ENCODE measurements at places on chromosomes 7 and 10.

- no peak for DNase-seq
Observed at GRCh38 chr7:37409461-37409860, 39.2 kb downstream of the ELMO1 start.

DNA sequence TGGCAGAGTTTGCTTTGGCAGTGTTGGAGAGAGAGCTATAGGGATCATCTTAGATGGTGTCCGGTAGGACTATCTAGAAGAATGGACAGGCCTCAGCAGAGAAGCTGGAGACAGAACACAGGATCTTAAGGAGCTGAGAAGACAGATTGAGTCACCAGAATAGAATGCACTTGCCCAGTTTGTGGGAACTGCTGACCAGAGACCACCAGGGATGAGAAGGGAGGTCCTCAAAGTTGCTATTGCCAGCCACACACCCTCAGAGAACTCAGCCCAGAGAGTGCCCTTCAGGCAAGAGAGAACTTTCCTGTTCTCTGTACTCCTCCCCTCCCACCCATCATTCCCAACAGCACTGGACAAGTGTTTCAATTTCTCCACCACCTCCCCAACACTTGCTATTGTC is 25.3 kb upstream of the GALNT11 start:
- DNase-seq: peak; percentile 14

- DNase-seq: no peak
Observed at GRCh38 chr7:118129041-118129795, 54.7 kb upstream of the LSM8 start.

- DNase-seq: no peak
Observed at GRCh38 chr7:55108401-55108800, 89.6 kb downstream of the EGFR start.

DNA sequence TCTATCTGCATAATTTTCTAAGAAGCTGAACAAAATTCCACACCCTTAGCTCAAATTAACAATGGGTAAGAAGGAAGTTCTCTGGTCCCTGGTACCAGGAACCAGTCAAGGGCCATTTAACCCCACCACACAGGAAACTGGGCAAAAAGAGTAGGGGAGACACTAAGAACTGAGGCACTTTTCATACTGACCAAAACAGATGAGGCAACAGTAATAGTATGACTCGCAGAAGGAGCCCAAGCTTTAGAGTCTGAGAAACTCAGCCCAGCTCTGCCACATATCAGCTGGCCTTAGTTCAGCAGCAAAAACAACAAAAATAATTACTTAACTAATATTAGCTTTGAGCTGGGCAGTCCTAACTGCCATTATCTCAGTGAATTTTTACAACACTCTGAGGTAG is 221.2 kb downstream of the FAM107B start:
- peak; percentile 47 for DNase-seq

- DNase-seq: no peak
Observed at GRCh38 chr7:70294211-70294911, 696.1 kb downstream of the AUTS2 start.

DNA sequence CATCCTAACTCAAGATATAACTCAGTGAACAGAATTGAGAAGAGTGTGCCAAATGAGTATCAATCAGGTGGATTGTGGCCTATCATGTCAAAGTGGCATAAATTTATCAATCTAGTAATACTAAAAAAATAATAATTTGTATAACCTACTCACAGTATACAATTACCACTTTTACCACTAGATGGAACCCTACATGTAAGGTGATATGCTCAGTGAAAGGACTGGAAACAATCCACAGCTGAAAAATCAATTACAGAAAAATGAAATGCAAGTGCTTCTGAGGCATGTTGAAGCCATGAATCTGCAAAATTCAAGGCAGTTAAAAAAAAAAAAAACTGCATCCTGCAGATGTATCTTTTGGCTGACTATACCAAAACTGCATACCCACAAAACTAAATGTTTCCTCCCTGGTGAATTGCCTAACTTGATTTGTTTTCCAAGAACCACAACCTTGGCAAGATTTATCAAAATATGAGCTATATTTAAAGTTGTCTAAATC is 13.9 kb downstream of the ARHGAP19 start:
- peak; percentile 91 for DNase-seq

DNA sequence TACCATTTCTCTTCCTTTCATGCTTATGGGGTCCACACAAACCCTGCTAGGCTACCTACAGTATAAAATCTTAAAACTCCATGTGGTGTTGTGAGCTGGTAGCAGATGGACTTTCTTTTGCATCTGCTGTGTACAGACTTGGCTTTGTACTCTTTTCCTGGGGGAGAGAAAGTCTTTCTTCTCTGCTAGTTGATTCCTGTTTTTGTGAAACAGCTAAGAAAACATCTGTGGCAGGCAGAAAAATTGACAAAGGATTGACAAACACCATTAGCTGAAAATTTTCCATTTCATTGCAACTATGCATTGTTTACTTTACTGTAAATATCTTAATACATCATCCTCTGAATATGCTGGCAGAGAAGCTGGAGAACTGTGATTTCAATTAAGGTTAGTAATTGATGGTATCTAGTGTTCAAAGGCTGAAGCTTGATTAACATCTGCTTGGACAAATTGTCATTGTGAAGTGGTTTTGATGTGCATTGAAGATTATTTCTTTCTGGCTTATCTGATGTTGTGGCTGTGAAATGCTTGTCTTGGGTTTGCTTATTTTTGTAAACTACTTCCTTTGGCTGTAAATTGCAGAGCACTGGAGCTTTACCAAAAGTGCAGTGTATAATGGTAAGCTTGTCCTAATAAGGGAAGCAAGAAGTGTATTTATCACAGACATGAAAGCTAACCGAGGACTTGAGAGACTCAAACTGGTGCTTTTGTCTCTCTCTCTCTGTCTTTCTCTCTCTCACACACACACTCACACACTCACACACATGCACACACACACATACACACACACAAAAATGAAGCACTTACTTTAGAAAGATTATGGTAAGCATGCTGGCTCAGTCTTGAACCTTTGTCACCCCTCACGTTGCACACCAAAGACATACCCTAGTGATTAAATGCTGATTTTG is at the start of gene FOXP2:
Gene FOXP2 (plus strand): TSS at position 660 of the 908 bp plus-strand sequence. CDS start 11,697 bp downstream, outside the sequence.
- peak; percentile 32 for DNase-seq

- no peak for DNase-seq
Observed at GRCh38 chr10:71075086-71075758, 137.1 kb upstream of the UNC5B start.

- DNase-seq: no peak
Observed at GRCh38 chr10:133098426-133099124, 10.9 kb downstream of the ADGRA1 start.

GRCh38 chr7:132410385-132410784 is 165.9 kb downstream of the PLXNA4 start:
- no peak for DNase-seq

- DNase-seq: peak; percentile 65
Observed at GRCh38 chr7:105389088-105389650, 448 bp upstream of the SRPK2 start.

- DNase-seq: no peak
Observed at GRCh38 chr7:121574109-121574508, 178.0 kb upstream of the FAM3C start.

DNA sequence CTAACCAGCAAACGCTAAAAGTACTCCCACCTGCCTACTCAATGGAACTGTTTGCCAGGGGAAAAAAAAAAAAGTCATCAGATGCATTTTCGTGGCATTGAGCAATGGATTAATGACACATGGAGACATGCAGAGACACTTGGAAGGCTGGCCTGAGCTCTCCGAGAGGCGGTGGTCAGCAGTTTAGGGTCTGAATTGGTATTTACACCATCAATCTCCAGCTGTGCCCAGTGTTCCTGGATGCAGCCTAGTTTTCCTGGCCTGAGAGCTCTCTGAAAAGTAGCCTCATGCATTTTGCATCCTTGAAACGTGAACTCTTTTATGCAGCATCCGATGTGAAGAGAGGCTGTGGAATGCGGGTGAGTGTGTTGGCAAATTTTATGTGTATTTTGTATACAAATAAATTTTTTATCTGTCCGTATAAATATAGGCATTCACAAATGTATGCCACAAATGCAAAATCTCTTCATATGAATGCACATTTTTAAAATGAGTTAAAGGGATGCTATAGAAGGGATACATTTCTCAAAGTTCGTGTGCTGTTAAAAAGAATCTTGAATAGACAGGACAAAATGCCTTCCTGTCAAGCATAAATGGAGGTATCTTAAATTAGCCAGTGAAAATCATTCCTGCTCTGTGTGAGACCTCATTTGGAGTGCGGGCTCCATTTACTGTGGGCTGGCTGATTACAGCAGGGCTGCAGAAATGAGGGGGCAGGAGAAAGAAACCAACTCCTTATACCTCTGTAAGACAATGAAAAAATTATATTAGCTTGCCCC is 137.7 kb upstream of the PFKP start:
- no peak for DNase-seq

DNA sequence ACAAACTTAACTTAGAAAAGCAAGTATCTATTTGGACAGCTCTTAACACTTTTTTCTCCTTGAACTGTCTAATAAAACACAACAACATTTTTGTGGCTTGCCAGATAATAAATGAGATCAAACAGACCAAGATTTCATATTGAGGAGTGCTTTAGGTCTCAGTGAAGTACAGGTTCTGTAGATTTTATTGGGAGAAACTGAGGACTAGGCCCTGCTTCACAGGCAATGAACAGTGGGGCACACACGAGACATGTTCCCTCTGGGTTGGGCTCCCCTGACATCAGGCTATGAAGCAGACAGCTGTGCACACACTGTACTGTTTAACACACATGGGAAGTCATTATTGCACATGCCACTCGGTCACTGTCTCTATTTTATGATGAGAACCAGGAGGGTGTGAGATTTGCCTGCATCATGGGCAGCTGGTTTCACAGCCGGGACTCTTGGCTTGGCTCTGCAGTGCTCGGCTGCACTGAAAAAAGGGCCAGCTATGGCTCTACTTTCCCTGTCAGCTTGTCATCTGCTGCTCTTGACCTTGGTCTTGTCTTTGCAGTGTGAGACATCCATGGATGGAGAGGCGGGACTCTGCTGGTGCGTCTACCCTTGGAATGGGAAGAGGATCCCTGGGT is 4.2 kb downstream of the IGFBP1 start:
- no peak for DNase-seq

GRCh38 chr10:127715249-127715648 is 21.7 kb upstream of the FOXI2 start:
- DNase-seq: no peak

DNA sequence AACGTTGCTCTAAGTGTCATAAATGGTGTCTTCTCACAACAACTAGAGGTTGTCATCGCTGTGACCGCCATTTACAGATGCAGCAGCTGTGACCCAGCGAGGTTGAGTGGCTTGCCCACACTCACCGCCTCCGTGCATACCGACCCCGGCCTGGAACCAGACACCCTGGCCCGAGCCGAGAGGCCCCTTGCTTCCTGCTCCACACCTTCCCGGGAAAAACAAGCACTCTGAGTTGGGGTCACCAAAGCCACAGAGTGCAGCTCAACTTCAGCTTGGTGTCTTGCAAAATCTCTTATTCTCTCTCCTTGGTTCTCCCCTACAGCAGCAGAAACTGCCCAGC is 115.7 kb upstream of the PPP2R2D start:
- no peak for DNase-seq

DNA sequence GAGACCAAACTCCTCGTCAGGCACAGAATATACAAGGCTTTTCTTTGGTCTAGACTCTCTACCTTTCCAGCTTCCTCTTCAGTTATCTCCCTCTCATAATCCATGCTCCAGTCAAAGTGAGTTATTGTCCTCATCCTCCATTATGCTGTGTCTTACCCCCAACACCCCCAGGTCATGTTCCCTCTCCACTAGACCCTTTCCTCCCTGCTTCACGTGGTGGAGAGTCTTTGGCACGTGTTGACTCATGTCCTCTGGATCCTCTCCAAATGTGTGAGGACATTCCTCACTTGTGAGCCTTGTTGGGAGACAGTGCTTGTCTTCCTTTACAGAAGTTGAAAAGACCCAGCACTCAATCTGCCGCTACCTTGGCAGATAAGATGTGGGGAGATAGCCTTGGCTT is 36.0 kb upstream of the DLD start:
- DNase-seq: peak; percentile 47

DNA sequence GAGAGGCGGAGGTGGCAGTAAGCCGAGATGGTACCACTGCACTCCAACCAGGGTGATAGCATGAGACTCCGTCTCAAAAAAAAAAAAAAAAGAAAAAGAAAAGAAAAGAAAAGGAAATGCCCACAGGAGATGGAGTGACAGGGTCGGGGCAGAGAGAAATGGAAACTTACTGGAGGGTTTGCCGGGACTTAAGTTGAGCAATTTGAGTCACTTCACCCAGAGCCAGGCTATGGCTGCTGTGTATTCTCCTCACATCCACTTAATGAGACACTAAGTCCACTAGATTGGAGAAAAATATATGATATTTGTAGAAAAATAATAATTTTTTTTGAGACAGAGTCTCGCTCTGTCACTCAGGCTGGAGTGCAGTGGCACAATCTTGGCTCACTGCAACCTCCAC is 4.6 kb upstream of the PFKFB3 start:
- DNase-seq: no peak

DNA sequence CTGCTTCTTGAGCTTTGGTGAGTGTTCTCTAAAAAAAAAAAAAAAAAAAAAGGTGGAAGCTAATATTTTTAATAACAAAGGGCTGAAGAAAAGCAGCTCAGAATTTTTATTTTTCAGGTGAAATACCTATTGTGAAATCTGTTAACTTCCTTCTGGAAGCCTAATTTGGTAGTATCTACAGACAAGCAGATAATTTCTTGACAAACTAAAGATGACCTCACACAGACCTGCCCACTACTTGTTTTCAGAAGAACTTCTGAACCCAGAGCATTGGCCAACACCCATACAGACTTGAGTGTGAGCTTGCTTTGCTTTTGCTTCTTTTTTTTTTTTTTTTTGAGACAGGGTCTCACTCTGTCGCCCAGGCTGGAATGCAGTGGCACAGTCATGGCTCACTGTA is 31.2 kb downstream of the LRRC4 start:
- DNase-seq: no peak

DNA sequence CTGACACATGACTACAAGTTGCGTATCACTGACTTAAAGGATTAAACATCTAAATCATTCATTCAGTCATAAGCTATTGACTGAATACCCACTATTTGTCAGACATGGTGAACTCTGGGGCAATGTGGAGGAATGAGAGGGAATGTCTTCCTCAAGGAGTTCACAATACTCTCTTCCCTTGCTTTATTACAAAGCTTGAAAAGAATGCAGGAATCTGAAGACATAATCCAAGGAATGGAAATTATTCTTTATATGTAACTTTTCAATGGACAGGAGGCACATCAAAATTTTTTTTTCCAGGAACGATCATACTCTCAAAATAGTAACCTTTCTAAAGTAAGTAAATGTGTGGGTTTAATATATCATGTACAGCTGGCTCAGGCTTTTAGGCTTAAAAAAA is 111.9 kb downstream of the ATXN7L1 start:
- DNase-seq: peak; percentile 61

DNA sequence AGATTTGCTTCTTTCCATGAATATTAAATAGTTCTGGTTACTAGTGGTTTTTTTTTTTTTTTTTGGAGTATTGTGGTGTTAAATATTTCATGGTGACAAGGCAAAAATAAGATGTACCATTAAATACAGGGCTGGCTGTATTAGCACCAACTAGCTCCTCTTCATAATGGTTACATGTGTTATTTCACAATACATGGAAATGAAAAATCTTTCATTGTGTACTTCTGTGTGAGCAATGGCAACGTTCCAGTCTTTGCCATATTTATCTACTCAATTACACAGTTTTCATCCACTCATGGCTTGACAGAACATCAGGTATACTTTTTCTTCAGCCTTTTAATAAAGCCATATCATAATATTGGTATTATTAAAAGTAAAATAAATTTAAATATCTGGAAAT is 394.7 kb upstream of the GRM3 start:
- DNase-seq: no peak

Measured in fibroblast of skin of abdomen (primary cell).